ENCODE measurements at places on chromosomes 12 and 14. TPM values are rescaled to one million over a fixed set of nuclear protein-coding genes. Genes with fewer than 3 reads are reported as not detected.

Gene TTC9
- total RNA-seq, result 1.3 TPM

Gene KRT71
- not detected for total RNA-seq

Gene SERPINA10
- not detected for total RNA-seq

Gene ACOT4
- total RNA-seq, result 0.38 TPM

Gene GPRC5A
- 5.0 TPM for total RNA-seq

Gene CCDC177
- not detected for total RNA-seq

Gene EXOC3L4
- not detected for total RNA-seq

Gene KRT6B
- total RNA-seq, result not detected

Gene CNOT2
- total RNA-seq, result 148 TPM

Gene CSRP2
- total RNA-seq, result 6.5 TPM

Gene PLEKHD1
- not detected for total RNA-seq

Gene LACRT
- total RNA-seq, result not detected

Gene TAS2R9
- 0.19 TPM for total RNA-seq

Gene SPPL3
- total RNA-seq, result 12.7 TPM

Gene CLEC1A
- 38.3 TPM for total RNA-seq

Gene ASCL1
- not detected for total RNA-seq

Gene CLEC2A
- not detected for total RNA-seq

Gene IL23A
- total RNA-seq, result 0.76 TPM

Gene GUCY2C
- not detected for total RNA-seq

Gene HOXC11
- total RNA-seq, result not detected

Gene APOF
- total RNA-seq, result not detected

Gene MED6
- total RNA-seq, result 30.7 TPM

Gene BEGAIN
- total RNA-seq, result 0.10 TPM

Gene PPP4R4
- total RNA-seq, result not detected

Gene JAG2
- 50.1 TPM for total RNA-seq

Gene GIT2
- total RNA-seq, result 57.5 TPM

Gene RIPK3
- 4.9 TPM for total RNA-seq

Gene WIF1
- total RNA-seq, result not detected

Gene COCH
- 0.65 TPM for total RNA-seq

Gene AJUBA
- total RNA-seq, result 71.9 TPM

Gene DIABLO
- 73.8 TPM for total RNA-seq

Gene SLC10A1
- total RNA-seq, result not detected

All from vein endothelial cell (primary cell).